ENCODE measurements at places on chromosomes 7 and 10.
A peak's percentile ranks its signal among the peaks of the same experiment; 100 is the strongest.

- DNase-seq, result no peak
Measured at GRCh38 chr10:103278537-103278823, 1.5 kb downstream of the INA start.

- DNase-seq, result no peak
Measured at GRCh38 chr7:113657603-113658002, 261.2 kb downstream of the PPP1R3A start.

DNA sequence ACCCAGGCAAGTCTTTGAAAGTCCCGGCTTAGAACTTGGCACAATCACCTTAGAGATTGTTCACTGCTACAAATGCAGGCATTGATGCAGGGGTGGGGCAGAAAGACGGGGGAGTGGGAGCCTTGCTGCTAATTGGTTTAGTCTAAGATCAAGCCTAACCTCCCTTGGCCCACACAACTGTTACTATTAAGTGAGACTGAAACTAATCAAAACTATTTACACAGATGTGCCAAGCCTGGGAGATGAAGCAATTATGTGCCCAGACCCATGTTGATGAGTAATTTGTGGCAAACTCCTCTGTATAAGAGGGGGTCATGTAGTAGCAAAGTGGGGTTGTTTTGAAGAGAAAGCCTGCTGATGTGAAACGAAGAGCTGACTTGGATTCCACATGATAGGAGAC, 178.2 kb upstream of the ITGB1 start:
- peak; percentile 73 for DNase-seq

DNA sequence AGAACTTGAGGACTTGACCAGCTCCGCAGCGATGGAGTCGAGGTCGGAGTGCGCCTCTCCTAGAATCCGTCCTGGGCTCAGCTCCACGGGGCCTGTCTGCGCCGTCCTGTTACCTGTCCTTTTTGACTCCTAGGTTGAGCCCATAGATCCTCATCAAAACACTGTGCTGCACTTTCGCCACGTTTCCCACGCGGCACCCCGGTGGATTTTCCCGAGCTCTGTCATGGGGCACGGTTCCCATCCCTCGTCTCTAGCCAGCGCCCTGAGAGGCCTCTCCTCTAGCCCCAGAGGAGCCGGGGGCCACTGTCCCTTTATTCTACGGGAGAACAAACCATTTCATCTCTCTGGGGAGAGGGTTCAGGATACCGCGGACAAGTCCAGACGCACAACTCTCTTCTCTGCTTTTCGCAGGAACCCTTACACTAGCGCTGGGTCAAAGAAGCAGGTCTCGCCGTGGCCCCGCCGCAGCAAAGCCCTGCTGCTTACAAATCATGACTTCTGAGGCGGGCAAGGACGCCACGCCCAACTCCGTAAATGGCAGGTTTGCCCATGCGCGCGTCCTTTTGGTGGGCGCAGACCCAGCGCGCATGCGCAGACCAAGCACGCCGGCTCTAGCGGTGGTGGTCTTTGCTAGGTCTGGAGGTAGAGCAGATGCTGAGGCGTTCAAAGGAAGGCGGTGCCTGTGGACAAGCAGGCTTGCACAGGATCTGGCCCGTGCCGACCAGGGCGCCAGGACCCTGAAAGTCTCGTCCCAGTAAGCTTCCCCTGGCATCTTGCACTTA, 10.3 kb upstream of the ANKRD7 start:
- DNase-seq, result peak; percentile 77

- no peak for DNase-seq
Measured at GRCh38 chr10:114925587-114926586, 12.1 kb upstream of the TRUB1 start.

DNA sequence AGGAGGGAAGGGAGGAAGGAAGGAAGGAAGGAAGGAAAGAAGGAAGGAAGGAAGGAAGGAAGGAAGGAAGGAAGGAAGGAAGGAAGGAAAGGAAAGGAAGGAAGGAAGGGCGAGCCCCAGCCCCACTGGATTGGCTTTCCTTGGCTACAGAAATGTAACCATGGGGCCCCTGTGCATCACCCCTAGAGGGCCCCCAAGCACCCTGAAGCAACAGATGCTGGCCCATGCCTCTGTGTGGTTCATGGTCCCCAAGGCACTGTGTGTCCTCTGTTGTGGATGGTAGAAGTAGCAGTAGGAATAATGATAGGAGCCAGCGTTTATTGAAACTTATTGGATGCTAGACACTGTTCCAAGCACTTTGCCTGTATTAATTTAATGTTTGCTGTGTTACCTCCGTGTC, 116.6 kb upstream of the MACROH2A2 start:
- no peak for DNase-seq

GRCh38 chr10:42553064-42553407, 85.3 kb downstream of the ZNF33B start:
- no peak for DNase-seq

- DNase-seq, result peak; percentile 51
Measured at GRCh38 chr7:37495574-37496184, 47.0 kb upstream of the ELMO1 start.

DNA sequence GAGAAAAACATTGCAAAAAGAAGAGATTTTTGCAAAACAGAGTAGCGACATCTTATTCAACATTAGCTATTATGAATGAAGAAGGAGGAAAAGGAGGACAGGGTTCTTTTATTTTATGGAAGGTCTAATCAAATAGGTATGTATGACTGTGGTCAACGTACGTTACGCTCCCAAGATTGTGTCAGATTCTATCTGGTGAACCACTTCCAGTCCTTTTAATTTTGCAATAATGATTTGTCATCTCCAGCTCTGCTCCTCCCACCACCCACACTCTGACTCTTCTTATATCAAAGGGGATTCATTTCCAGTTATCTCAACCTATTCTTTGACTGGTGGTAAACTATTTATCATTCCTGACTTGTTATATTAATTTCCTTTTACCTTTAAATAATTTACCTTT, 259.9 kb downstream of the CACNA2D1 start:
- DNase-seq, result no peak

GRCh38 chr10:15361131-15361530, 10.0 kb downstream of the FAM171A1 start:
- no peak for DNase-seq

- no peak for DNase-seq
Measured at GRCh38 chr7:128801667-128802418, 10.1 kb downstream of the CCDC136 start.

GRCh38 chr10:77084431-77085144, 553.0 kb downstream of the KCNMA1 start:
- DNase-seq, result no peak

DNA sequence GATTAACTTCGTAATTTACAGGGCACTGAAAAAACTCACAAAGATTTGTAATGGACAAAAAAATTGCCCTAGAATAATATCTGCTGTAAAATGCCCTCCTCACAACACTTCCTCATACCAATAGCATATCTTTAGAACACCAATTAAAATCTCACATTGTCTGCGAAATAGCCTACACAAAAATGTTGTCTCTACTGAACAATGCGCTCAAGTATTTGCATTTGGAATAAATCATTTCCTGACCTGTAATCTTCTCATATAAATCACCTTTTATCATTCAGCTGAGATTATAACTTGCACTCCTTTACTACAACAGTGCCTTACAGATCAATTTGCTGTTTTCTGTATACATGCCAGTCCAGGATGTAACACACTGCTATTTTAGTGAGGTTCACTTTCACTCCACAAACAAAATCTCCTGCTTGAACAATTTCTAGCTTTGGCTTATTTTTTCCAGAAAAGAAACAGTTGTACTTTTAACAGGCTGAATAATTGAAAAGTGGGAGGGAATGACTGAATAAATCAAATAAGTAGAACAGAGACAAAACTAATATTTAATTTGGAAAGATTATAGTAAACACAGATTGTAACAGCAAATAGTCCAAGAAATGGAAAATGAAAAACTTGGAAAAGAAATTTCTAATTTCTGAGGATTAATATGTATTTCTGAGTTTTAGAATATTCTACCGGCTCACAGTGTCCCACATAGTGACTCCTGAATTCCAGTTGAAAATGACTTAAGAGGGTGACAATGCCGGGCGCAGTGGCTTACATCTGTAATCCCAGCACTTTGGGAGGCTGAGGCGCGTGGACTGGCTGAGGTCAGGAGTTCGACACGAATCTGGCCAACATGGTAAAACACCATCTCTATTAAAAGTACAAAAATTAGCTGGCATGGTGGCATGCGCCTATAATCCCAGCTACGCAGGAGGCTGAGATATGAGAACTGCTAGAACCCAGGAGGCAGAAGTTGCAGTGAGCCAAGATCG, 30.6 kb downstream of the JMJD1C start:
- DNase-seq, result no peak

DNA sequence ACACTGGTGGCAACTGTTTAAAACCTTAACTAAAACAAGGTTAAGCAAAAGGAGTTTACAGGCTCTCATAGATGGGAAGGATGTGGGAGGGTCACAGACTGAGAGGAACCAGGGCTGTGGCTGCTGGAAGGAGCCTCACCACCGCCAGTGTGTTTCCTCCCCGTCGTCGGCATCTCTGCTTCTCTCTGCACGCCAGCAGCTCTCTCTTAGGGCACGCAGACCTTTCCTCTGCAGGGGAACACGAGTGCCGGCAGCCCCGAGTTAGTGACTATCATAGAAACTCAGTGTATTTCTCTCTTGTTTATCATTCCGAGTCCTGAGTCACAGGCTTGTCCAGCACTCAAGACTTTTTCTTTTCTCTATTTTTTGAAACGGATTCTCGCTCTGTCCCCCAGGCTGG, 8.1 kb upstream of the SH2D4B start:
- DNase-seq, result peak; percentile 33

- DNase-seq, result no peak
Measured at GRCh38 chr10:24132741-24133140, 76.2 kb upstream of the KIAA1217 start.

DNA sequence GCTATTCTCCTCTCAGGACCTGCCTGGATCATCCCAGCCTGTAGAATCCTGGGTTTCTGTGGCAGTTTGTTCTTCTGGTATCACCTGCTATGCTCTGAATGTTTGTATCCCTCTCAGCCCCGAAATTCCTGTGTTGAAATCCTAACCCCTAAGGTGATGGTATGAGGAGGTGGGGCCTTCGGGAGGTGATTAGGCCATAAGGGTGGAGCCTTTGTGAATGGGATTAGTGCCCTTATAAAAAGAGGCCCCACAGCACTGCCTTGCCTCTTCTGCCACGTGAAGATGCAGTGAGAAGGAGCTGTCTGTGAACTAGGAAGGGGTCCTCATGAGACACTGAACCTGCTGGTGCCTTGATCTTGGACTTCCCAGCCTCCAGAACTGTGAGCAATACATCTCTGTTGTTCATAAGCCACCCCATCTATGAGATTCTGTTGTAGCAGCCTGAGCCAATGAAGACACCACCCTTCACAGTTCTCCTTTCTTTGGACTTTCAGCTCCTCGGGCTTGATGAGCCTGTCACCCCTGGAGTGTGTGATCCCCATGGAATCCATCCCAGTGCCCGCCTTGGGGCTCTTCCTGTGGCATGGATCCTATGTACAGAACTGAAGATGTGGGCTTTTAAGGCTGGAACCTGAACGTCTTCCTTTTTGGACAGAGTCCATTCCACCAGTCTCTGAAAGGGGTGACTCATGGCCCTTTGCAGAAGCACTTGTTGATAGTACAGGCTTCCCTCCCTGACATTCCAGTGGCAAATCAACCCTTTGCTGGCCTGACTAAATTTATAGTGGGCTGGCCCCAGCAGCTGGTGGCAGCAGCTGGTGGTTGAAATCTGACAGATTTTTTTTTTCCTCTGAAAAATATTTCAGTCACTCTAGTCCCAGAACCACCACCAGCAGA, 138.0 kb downstream of the TACC2 start:
- DNase-seq, result no peak

DNA sequence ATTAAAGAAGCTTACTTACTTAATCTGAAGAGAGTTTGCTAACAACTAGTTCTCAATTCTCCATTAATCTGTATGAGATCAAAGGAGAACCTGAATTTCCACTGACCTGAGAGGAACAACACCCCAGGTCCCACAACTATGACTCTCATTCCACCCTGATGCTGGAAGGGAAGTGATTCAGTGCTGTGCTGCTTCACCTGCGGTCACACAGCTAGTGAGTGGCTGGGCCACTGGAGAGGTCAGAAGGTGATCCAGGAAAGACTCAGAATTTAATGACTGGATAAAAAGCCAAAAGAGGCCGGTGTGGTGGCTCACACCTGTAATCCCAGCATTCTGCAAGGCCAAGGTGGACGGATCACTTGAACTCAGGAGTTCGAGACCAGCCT, 23.6 kb downstream of the SORBS1 start:
- no peak for DNase-seq

DNA sequence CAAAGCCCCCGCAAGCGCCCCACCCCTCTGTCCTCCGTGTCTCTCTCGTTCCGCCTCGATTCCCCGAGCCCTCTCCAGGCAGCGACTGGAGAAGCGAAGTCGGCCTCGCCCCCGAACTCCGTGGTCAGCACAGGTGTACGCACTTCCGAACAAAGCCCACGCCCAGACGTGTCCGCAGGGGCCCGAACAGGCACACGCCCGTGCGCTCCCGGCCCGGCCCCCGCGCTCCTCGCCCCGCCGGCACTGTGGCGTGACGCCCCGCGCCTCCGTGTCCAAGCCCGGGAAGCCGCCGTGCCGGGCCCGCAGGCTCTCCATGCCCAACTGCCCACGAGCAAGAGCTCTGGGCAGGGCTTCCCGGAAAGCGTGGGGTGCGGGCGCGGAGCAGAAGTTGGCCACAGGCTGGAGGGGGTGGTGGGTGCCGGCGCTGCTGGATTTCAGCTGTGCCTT, 662 bp downstream of the NRCAM start:
- no peak for DNase-seq

- DNase-seq, result no peak
Measured at GRCh38 chr7:83835424-83835823, 186.5 kb upstream of the SEMA3E start.

- no peak for DNase-seq
Measured at GRCh38 chr7:53485354-53485753, 449.9 kb downstream of the POM121L12 start.

GRCh38 chr10:93386631-93387369, 95.3 kb downstream of the MYOF start:
- DNase-seq, result peak; percentile 20

GRCh38 chr10:71281646-71282322, 37.3 kb upstream of the SLC29A3 start:
- DNase-seq, result no peak

GRCh38 chr10:68332259-68333057, at the start of gene PBLD:
Gene PBLD (minus strand): TSS chr10:68332928. CDS start chr10:68306844, 26,084 bp downstream.
- DNase-seq, result peak; percentile 70

GRCh38 chr7:156169474-156170370, 357.5 kb upstream of the SHH start:
- DNase-seq, result no peak

GRCh38 chr10:101812606-101813005, 5.6 kb downstream of the OGA start:
- no peak for DNase-seq

GRCh38 chr7:39589323-39590111, 23.3 kb downstream of the YAE1 start:
- peak; percentile 73 for DNase-seq

DNA sequence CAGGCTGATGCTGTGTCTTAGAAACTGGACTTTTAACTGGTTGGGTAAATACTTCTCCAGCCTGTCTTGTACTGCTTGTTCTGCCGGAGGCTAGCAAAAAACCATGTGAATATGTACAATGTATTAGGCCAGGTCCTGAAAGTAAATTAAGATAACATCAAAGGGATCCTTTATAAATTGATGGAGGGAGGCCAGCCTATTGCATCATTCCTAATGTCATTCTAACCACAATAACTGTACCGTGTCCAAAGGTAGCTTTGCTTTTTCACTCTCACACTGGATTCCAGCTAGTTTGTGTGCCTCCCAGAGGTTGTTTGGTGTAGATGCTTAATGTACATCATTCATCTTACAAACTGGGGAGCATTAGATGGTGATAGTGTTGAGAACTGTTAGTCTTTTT, 91.2 kb upstream of the SEM1 start:
- DNase-seq, result no peak
